ENCODE measurements at places on chromosomes 5 and 9.
A peak's percentile ranks its signal among the peaks of the same experiment; 100 is the strongest.

GRCh38 chr9:135230386-135230765, 142.9 kb downstream of the OLFM1 start:
- DNase-seq = peak; percentile 2

- no peak for DNase-seq
Observed at GRCh38 chr9:122948313-122948712, 7.5 kb downstream of the RABGAP1 start.

DNA sequence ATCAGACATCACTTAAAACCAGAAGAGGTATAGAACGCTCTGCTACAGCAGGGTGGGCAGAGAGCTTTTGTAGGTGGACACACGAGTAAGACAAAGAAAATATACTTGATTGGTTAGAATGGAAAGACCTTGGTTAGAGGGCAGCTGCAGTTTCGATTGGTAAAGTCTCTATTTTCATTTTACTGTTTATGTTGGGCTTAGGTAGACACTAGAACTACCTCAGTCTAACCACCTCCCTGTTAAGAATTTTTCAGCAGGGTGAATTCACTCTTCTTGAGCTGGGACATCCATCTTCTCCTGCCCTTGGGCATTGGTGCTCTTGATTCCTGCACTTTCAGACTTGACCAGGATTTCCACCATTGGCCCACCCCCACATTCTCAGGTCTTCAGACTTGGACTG, 116.3 kb downstream of the BASP1 start:
- no peak for DNase-seq

DNA sequence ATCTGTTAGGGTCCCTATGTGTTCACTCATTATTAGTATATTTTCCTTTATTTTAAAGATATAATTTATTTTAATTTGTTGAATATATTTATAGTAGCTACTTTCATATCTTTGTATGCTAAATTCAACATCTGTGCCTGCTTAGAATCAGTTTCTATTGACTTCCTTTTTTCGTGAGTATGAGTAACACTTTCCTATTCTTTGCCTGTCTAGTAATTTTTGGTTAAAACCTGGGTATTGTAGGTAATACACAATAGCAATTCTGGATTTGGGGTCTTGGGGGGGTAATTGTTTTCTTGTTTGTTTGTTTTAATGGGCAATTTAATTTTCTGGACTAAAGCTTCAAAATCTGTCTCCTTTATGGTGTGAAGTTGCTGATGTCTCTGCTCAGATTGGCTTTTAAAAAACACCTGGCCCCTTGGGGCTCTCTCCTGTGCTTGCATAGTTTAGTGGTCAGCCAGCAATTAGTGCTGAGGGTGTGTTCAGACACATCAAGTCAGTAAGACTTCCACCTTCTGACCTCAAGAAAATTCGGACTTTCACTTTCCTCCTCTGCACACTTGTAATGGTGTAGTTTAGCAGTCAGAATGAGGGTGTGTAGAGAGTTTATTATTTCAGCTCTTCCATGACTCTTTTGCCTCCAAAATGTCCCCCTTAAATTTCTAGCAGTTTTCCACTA, 124.4 kb upstream of the MAP1B start:
- no peak for DNase-seq

DNA sequence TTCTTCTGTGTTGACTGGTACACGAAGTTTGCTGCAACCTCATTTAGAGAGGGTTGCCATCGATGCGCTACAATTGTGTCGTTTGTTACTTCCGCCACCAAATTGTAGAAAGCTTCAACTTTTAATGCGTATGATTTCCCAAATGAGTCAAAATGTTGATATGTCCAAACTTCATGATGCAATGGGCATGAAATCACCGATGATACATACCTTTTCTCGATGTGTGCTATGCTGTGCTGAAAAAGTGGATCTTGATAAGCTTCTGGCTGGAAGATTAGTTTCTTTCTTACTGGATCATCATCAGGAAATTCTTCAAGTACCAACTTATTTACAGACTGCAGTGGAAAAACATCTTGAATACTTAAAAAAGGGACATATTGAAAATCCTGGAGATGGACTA, 65.7 kb downstream of the TMEM38B start:
- no peak for DNase-seq

- DNase-seq = no peak
Observed at GRCh38 chr5:82832445-82832844, 244.7 kb downstream of the TMEM167A start.

DNA sequence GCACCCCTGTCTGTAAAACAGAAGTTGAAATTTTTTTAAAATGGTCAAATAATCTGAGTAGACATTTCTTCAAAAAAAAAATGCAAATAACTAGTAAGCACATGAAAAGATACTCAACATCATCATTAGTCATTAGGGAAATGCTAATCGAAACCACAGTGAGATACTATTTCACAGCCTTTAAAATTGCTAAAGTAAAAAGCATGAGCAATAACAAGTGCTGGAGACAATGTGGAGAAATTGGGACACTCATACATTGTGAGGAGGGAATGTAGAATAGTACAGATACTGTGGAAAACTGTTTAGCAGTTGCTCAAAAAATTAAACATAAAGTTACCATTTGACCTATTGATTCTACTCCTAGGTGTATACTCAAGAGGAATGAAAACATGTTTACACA, 58.4 kb upstream of the RUSC2 start:
- no peak for DNase-seq

DNA sequence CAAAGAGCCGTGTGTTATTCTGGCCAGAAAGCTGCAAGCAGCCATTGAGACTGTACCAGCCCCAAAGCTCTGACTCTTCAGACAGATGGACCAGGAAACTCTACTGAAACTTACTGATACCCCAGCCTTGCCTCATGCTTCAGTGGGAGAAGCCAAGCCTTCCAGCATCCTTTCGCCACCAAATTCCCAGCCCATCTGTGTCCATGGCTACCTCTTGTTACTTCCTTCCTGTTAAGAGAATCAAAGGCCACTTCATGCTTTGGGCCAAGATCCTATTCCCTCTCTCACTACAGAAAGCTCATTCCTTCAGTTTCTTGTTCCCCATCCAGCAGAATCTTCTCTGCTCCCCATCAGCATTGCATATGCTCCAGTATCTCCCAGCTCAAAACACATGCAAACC, 46.9 kb upstream of the FREM1 start:
- no peak for DNase-seq

GRCh38 chr9:134438195-134438788, 112.0 kb downstream of the RXRA start:
- no peak for DNase-seq

- DNase-seq = no peak
Observed at GRCh38 chr9:30039712-30040111, 2344.7 kb upstream of the ACO1 start.

GRCh38 chr9:117305454-117305853, 109.4 kb downstream of the ASTN2 start:
- no peak for DNase-seq

DNA sequence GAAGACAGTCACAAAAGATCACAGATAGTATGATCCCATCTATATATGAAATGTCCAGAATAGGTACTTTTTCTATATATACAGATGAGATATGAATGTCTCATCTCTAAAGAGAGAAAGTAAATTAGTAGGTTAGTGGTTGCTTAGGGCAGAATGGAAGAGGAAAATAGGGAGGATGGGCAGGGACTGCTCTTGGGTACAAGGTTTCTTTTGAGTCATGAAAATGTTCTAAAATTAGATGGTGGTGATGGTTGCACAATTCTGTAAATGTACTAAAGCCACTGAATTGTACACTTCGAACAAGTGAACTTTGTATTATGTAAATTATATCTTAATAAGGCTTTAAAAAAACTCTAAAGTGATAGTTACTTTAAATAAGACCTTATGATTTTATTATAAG, 59.6 kb upstream of the GRAMD2B start:
- DNase-seq = no peak

DNA sequence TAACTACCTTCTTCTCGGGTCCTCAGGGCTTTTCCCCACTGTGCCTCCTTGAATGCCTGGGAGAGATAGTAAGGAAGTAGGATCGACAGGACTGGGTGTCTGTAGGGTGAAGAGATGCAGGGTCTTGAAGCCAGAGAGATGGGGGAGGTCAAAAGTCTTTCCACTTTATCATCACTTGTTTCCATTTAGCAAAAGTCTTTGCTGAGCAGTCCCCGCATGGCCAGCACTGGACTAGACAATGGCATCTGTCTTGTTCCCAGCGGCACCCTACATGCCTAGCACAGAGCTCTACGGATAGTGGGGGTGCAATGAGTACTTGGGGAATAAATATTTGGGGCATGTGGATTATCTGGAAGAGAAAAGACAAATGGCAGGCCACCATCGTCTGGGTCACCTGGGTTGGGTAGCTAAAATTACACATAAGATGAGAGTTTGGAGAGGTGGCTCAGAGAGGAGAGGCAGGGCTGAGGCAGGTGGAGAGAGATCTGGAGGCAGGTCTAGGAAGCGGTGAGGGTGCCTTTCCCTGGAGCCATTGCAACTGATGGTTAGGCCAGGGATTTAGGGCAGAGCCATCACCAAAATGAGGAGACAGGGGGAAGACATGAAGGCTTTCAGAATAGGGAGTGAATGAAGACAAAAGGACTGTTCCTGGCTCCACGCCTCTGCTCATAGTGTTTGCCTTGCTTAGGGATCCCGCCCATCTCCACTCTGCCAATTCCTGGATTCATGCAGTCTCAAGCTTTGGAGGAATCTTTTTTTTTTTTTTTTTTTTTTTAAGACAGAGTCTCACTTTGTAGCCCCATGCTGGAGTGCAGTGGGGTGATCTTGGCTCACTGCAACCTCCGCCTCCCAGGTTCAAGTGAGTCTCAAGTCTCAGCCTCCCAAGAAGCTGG, 250.8 kb upstream of the KLF4 start:
- DNase-seq = no peak

DNA sequence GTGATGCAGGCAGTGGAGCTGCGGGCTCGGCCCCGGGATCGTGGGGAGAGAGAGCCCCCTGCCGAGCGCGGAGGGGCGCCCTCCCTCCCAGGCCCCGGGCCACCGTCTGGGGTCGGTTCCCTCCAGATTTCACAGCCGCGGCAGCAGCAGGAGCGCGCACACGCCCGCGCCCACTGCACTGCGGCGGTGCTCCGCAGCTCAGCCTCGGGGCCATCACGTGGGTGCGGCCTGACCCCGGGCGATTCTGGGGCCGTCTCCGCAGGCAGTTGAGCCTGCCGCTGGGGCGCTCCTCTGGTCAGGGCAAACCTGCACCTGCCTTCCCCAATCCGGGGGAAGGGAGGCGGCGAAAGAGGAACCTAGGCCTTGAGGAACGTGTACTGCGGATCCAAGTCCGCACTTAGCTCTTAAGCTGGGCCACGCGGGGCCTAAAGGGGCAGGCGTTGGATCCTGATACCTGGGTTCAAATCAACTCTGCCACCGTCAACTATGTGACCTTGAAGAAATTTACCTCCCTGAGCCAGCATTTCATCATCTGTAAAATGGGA, 9.4 kb upstream of the DELE1 start:
- DNase-seq = no peak

DNA sequence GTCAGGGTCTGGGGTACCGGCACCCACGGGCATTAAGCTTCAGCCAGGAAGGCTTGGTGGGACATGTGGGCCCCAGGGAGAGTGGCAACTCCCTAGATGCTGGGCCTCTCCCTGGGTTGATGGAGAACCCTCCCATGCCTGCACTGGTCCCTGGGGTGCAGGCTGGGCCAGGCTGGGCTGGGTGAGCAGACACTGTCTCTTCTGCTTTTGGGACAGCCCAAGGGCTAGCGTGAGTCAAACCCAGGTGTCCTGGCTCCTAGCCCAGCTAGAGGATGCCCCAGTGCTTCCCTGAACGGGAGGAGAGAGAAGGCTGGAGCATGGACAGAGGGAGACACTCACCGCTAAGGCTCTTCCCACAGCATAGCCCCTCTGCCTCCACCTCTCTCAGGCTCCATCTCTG, 5.7 kb upstream of the AQP7 start:
- no peak for DNase-seq

GRCh38 chr5:54637654-54638053, 120.1 kb downstream of the SNX18 start:
- DNase-seq = no peak

- DNase-seq = no peak
Observed at GRCh38 chr9:6646293-6646636, 736 bp upstream of the GLDC start.

GRCh38 chr9:89786655-89787054, 181.8 kb downstream of the GADD45G start:
- DNase-seq = no peak

GRCh38 chr5:132663771-132664695, 6.1 kb downstream of the IL13 start:
- DNase-seq = no peak

GRCh38 chr9:31486630-31487029, 897.8 kb upstream of the ACO1 start:
- no peak for DNase-seq

DNA sequence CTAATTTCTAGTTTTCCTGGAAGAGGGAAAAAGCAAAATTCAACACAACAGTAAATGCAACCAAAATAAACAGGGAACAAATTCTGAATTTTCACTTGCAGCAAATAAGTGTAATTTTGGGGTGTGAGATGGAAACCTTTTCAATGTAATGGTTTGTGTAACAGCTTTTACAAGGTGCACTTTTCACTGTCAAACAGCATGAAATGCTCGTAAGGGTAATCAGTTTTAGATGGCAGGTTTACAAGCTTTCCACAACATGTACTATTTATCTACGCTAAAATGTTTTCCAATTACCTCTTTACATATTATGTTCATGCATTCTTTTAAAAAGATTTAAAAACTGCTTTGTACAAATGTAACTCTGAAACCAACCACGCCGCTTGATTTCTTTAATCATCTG, 115.3 kb downstream of the RFX3 start:
- DNase-seq = no peak

- DNase-seq = no peak
Observed at GRCh38 chr9:14263707-14264483, 50.0 kb downstream of the NFIB start.

Data from T-helper 17 cell (primary cell).